ENCODE measurements at places on chromosomes 3 and 15.

- DNase-seq: no peak
These were observed 31.9 kb downstream of the PARP16 start for GRCh38 chr15:65254758-65255157.

DNA sequence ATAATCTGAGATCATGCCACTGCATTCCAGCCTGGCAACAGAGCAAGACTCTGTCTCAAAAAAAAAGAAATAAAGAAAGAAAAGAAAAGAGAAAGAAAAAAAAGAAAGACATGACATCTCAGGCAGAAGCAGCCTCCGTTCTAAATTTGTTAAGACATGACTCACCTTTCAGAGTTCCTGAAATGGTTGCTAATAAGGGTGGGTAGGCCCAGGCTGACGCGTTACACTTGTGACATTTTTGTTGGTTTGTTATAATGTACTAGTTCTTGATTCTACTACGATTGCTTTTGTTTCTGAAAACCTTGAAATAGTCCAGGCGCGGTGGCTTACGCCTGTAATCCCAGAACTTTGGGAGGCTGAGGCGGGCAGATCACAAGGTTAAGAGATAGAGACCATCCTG is 21.0 kb downstream of the SLC25A20 start:
- DNase-seq: no peak

GRCh38 chr15:39154227-39154638 is 426.6 kb upstream of the THBS1 start:
- DNase-seq: no peak

GRCh38 chr15:94080416-94080815 is 150.9 kb upstream of the MCTP2 start:
- no peak for DNase-seq

DNA sequence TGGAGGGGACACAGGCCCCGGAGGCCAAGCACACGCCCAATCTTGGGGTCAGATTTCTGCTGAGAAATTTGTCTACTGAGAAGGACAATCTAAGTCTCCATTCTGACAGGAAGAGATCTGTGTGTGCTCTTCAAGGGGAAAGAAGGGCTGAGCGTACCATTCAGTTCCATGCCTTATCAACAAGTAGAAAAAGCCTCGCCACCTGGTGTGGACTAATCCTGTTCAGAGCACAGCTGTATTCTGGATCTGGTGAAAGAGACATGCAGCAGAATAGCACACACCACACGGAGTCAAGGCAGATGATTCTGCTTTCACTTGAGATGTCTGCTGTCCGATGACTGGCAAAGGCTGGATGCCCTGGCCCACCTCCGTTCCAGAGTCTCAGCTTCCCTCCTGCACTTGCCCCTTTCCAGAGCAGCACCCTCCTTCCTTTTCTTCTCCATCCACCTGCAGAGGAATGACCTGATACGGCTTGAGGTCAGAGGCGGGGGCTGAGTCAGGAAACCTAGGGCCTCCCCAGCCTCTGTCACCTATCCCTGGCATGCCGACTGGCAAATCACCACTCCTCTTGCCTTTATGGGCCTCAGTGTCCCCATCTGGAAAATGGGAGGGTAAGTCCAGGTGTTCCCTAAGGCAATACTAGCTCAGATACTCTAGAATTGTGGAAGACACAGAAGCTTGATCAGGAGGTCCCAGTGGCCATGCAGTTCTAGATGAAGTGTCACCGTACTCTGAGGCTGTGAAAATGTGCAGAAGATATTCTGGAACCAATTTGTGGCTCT is 36.9 kb upstream of the CTSH start:
- no peak for DNase-seq

DNA sequence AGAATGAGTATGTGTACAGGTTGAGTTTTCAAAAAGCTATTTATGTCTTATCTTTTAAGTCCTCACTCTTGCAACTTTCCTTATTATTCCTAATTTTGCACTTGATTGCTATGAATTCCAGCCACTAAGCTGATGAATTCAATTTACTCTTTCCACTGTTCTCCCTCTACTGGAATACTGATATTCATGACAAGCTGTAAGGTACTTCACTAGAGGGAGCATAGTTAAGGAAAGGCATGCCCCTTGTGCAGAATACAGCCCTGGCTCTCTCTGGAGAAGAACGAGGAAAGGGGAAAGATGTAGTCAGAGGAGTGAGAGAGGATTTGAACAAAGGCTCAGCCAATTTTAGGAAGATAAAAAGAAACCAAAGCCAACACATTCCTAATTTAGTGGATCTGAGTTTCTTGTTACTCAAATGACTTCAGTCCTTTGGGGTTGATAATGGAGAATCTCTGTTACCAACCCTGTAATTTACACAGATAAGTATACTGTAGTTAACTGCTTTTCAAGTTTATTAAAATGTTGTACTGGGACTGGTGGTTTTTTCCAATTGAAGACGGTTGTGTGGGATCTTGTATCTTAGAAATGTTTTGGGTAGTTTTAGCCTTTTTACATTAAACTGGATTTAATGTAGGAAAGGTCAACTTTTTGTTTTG is 4.0 kb downstream of the SCAANT1 start:
- no peak for DNase-seq

DNA sequence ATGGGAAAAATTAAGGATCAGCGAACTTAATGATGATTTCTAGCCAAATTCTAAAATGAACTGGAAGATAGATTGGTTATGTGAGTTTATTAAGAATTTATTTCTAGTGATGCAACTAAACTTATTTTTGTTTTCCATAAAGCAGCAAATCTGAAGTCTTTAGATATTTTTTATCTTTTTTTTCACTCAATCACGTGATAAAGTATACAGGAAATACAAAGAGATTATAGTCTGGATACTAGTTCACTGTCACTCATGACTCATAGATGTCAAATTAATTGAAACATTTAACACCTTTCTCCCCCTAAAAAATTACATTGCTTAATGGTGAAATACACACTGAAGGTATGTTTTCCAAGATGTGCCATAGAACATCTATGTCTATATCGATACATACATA is 416.9 kb downstream of the TUSC7 start:
- DNase-seq: no peak

DNA sequence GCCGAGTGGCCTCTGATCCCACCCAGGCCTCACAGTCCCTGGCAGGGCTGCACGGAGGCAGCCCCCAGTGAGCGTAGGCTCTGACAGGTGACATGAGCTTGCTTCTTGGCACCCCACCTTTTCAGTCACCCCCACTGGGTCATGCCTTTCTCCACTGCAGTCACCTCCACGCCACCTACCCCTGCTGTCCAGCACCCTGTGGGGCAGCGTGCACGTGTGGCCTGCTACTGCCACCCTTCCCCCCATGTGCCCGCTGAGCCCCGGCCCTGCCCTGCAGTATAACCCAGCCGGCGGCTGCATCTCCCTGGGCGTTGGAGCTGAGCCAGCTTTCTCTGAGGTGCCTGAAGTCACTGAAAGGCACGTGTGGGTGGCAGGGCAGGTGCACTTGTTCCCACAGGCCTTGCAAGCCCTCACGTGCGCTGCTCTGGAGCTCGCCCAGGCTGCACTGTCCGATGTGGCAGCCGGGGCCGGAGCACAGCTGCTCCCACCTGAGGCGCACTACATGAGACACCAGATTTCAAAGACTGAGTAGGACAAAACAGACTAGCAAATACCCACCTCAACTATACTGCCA is 65.6 kb downstream of the NIPA2 start:
- DNase-seq: no peak

DNA sequence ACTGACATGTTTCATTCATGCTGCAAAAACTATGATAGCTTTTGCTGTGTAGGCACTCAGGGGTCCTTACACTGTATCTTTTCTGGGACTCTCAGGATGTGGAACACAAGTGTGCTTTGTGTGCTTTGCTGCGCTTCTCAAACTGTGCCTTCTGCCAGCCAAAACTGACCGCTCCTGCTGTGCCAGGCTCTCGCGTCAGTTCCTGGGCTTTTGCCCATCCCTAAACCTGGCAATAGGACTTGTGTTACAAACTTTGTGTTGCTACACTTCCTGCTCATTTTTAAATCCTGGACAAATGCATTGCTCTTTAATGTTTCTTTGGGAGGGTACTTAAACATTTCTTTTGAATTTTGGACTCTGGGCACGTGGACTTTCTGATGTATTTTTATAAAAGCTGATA is 60.3 kb downstream of the DIPK2A start:
- DNase-seq: no peak

DNA sequence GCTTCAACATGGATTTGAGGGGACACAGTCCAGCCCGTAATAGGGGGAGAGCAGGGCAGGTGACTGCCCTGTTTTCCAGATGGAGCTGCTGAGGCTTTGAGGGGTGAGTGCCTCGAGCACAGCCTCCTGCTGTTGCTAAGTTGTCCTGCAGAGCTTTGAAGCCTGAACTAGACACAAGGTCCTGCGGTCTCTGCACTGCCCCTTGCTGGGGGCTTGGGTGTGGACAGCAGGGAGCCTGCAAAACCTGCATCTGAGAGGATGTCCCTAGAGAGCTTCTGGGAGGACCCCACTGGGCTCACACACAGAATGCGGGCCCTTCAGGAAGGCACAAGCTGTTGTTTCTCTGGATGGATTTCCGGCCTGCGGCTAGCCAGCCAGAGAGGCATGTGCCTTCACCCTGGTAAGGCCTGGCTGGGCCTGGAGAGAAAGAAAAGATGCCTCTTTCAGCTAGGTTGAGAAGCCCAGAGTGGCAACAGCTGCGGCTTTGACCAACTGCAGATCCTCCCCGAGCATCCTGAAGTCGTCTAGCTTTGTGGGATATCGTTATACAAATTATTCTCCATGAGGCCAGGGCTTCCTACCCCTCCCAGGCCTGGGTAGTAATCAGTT is 226.2 kb downstream of the SLCO3A1 start:
- DNase-seq: no peak

DNA sequence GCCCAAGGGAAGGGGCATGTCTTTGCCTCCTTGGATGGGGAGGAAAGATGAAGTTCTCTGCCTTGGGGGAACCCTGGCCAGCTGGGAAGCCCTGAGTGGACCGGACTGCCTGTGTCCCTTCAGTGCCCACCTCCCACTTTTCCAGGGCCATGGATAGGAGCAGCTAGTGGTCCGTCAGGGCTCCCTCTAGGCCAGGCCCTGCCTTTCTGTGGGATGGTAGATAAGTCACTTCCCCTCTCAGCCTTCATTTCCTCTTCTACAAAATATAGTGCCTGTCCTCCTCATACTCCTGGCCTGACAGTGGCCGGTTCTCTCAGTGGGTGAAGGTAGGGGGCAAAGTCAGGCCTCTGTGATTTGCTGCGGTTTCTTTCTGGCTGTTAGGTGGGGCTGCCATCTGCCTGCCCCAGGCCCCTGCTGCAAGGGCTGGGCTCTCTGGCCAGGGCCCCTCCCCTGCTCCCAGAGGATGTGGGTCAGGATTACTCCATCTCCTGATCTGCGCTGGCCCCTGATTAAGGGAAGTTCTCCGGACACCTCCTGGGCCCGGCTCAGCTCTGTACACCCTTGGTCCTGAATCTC is 1.4 kb downstream of the PLEKHO2 start:
- DNase-seq: no peak

GRCh38 chr15:43939070-43939469 is 112.3 kb downstream of the WDR76 start:
- DNase-seq: no peak

DNA sequence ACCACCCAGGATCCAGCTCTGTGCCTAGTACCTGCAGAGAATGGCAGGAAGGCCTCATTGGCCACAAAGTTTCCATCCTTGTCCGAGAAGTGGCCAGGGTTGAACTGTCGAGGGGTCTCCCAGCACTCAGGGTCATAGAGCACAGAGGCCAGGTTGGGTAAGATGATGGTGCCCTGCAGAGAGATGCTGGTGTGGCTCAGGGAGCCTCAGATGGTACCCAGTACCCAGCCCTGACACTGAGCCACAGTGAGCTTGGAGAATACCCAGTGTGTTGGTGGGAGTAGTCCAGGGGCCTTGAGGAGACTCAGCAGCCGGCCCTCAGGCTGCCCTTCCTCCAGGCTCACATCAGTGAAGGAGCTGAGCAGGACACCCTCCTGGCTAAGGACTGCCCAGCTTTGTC is 11.5 kb upstream of the PARL start:
- DNase-seq: no peak

- DNase-seq: no peak
These were observed 250.9 kb upstream of the SEMA6D start for GRCh38 chr15:47466357-47466756.

GRCh38 chr3:152656214-152656971 is 178.5 kb upstream of the P2RY1 start:
- DNase-seq: no peak

GRCh38 chr3:139201446-139202225 is 142.2 kb upstream of the MRPS22 start:
- no peak for DNase-seq

- no peak for DNase-seq
These were observed 475 bp downstream of the SPSB4 start for GRCh38 chr3:141051443-141052200.

- no peak for DNase-seq
These were observed 308.9 kb downstream of the EPHB1 start for GRCh38 chr3:135103917-135104316.

- DNase-seq: no peak
These were observed 2.4 kb downstream of the IGF2BP2 start for GRCh38 chr3:185822221-185823000.

DNA sequence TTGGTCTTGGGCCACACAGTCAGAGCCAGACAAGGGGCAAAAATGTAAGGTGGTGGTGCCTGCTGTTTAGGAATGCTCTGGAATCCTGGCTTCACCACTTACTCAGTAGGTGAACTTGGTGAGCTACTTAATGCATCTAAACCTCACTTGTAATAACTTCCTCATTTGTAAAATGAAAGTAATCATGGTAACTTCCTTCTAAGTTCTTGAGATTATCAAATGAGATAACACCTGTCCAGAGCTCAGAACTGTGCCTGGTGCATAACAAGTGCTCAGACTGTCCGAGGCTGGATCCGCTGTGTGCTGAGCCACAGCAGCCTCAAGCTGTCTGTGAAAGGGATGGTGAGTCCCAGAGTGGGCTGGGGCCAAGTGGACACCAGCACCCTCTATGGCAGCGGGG is 62.8 kb upstream of the KY start:
- DNase-seq: no peak

GRCh38 chr15:57156210-57156884 is 220.0 kb upstream of the CGNL1 start:
- DNase-seq: no peak

DNA sequence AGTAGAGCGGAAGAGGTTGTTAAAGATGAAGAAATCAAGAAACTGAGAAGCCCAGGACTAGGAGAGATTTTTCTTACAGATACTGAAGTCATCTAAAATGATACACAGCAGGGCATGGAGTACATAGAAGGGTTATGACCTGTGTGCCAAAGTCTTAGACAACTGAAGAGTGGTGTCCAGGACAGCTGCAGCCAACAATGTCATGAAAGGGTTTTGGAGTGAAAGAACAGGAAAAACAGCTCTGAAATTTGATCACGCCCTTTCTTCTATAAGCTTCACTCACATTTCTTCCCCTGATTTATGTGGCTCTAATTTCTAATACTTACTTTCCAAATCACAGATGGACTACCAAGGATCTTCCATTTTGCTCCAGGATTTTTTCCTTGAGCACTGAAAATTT is 3.0 kb downstream of the CFAP20DC start:
- no peak for DNase-seq

- DNase-seq: no peak
These were observed 16.0 kb downstream of the ACTR8 start for GRCh38 chr3:53865732-53866499.

- DNase-seq: no peak
These were observed 84.5 kb upstream of the FNDC3B start for GRCh38 chr3:171954690-171955383.

- no peak for DNase-seq
These were observed 882.0 kb downstream of the AGBL1 start for GRCh38 chr15:86961669-86962068.

Data from activated CD4-positive, alpha-beta T cell treated with anti-CD3 and anti-CD28 coated beads, Interleukin-2, amount 50 U/mL, for 4 hours (primary cell).